NCI-H1105 treated with DMSO at 0.1 percent for 48 hours (cell line): ENCODE measurements at places on chromosomes 12 and 14.

- no peak for DNase-seq
Observed at GRCh38 chr14:104971447-104972240, 6.5 kb downstream of the AHNAK2 start.

DNA sequence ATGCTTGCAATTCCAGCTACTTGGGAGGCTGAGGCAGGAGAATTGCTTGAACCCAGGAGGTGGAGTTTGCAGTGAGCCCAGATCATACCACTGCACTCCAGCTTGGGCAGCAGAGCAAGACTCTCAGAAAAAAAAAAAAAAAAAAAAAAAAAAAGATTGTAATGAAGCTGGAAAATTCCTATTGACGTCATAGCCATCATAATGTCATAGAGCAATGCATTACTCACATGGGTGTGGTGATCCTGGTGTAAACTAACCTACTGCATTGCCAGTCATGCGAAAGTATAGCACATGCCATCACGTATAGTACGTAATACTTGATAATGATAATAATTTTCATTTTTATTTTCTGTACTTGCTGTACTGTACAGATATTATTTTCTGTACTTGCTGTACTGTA lies 42.7 kb upstream of the NID2 start:
- DNase-seq = no peak

DNA sequence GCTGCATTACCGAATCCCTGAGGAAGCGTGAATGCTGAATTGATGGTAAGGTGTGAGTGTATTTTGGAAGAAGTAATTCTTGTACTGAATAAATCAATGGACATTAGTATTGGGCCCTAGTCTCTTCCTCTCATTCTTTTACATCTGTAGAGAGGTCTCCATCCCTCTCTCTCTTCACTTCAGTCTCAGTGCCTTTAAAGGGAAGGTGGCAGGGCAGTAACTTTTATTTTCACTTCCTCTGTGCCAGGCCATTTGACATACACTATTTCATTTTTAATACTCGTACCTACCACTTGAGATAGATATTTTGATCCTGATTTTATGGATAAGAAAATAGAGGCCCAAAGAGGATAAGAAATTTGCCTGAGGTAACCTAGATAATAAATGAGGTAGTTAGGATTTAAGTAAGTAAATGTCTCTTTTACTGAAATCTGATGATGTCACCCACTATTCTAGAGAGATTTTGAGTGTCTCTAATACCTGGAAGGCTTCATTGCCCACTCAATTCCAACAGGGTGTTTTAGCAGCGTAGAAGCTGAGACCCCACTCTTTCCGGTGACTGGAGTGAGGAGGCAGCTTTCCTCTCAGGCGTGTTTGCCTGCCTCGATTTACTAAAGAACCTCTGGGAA lies 177.9 kb upstream of the PRICKLE1 start:
- no peak for DNase-seq

- DNase-seq = no peak
Observed at GRCh38 chr14:37974421-37974820, 233.3 kb upstream of the SSTR1 start.

GRCh38 chr12:109822951-109823411 lies 10.2 kb downstream of the TRPV4 start:
- no peak for DNase-seq

DNA sequence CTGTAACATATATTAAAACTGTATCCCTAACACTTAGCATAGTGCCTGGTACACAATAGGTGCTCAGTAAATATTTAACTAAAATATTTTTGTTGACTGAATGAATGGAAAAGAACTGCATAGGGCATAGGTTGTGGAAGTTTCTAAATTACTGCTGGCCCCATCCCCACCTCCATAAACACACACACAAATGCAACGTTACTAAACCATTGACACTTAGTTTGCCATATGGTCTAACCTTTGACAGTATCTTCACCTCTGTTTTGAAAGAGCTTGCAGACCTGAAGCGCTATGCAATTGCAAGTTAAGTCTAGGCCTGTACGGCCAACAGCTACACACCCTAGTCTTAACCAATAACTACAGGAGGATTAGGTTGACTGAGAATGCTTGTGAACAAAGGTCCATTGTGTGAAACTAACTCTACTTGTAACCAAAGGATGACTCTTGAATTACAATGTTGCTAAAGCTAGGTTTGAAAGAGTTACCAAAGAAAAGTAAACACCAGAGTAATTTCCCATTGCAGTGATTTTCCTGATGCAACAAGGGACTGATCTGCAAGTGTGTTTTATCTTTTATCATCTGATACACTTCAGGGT lies 924 bp upstream of the MANSC1 start:
- no peak for DNase-seq

DNA sequence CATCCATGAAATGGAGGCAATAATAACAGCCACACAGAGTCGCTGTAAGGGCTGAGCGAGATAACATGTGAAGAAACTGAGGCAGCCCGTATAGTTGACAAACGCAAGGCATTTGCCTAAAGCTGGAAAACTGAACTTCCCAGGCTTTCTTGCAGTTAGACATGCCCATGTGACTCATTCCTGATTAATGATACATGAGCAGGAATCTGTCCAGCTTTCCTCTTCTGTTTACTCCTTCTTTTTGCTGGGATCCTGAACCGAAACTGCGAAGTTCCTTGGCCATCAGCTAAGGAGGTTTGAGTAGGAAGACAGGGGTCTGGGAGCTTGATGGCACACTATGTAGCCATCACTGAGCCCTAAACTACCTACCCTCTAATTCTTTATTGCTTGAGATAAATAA lies 52.2 kb downstream of the ST8SIA1 start:
- no peak for DNase-seq

DNA sequence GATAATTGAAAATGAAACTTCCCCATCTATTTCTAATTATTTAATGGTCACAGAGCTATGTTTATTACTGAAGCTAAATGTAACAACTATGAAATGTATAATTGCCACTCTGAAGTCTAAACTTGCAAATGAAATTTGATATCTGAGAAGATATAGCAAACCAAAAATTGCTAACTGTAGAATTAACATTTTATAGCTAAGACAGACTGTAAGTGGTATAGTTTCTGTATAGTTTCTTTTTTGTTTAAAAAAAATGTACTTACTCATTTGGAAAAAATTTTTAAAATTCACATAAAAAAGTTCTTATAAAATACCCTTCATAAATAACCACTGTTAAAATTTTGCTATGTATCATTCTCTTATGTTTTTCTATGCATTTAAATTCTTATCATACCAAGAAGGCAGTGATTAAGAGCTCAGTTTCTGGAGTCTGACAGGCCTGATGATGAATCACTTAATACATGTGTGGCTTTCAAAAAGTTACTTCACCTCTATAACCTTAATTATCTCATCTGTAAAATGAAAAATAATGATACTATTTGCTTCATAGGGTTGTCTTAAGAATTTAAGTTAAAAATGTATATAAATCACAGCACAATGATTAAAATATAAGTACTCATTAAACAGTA lies 214.7 kb upstream of the GARIN2 start:
- no peak for DNase-seq

- no peak for DNase-seq
Observed at GRCh38 chr14:61997161-61997560, 234.9 kb downstream of the SNAPC1 start.

- DNase-seq = no peak
Observed at GRCh38 chr14:34797747-34798583, 77.2 kb downstream of the BAZ1A start.

- no peak for DNase-seq
Observed at GRCh38 chr12:53045696-53046045, 4.2 kb upstream of the TNS2 start.

DNA sequence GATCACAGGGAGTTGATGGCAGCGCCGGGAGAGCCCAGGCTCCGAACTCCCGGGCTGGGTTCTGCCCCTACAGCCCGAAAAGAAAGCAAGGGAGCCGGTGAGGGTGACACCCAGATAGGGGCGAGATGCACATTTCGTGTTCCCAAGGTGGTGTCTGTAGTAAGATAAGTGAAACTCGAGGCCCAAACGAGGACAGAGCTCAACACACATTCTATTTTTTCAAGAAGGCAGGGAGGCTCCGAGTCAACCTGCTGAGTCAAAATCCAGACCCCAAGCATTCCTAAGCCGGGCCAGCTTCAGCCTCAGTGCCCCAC lies 24.2 kb upstream of the YY1 start:
- no peak for DNase-seq

GRCh38 chr14:31895646-31896045 lies 181.5 kb upstream of the ARHGAP5 start:
- no peak for DNase-seq

DNA sequence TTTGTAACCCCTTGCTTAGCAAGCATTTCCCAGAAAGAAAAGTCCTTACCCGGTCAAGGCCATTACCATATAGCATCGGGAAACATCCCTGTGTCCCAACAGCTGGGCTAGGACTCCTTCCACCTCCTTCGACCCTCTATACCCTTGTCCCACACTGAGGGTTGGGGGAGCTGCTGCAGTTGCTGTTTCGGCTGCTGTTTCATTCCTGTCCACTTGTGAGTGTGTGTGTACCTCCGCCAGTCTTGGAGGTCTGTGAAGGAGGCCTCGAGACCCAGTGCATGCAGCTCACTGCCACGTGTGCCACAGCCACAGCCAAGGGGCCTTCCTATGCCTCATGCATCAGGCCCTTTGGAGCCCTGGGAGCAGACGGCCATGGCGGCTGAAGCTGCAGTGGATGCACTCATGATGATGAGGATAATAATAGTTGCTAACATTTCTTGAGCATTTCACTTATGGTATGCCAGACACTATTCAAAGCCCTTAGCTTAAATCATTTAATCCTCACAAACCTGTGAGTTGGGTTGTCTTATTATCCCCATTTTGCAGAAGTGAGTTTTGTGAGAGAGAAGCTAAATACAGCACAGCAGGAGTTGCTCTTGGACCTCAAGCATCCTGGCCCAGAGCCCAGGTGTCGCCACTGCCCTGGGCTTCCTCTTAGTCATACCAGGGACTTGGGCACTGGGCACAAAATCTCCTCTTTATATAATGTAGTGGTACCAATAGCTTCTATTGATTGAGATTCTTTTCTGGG lies 156.5 kb downstream of the PRKCH start:
- DNase-seq = no peak
